ENCODE measurements at places on chromosomes 4 and X.

DNA sequence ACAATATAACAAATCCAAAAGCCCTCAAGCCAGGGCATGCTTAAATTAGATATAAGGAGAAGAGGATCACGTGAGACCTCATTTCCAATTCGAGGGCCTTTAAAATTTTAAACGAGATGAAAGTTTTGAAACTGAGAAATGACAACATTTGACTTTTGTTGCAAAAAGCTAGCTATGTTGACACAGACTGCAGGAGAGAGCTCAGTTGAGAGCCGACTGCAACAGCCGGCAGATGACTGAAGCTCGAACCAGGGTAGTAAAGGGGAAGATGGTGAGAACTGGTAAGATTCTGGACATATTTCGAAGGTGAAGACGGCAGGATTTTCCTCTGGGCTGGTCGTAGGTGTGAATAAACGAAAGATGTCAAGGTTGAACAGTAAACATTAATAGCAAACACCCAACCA, 773 bp downstream of the PRMT9 start:
- no peak for DNase-seq

DNA sequence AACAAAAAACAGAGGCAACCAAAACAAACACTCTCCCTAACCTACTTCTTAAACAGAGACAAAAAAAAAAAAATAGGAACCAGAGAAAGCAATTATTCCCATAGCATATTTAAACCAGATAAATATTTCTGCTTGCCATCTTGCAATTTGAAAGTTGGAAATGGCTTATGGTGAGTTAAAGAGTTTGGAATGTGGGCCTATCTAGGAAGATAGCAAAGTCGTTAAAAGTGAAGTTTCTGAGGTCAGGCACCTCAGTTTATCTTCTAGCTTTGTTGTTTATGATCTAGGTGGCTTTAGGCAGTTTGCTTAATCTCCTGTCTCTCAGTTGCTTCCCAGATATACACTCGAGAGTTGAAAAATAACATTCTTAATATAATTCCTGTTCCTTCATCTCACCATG, 284.2 kb downstream of the KCNIP4 start:
- DNase-seq, result no peak

GRCh38 chrX:42778096-42778495, at the start of gene PPP1R2C:
PPP1R2C (minus strand) TSS chrX:42778163; CDS start chrX:42778079, 84 bp downstream.
- DNase-seq, result no peak

DNA sequence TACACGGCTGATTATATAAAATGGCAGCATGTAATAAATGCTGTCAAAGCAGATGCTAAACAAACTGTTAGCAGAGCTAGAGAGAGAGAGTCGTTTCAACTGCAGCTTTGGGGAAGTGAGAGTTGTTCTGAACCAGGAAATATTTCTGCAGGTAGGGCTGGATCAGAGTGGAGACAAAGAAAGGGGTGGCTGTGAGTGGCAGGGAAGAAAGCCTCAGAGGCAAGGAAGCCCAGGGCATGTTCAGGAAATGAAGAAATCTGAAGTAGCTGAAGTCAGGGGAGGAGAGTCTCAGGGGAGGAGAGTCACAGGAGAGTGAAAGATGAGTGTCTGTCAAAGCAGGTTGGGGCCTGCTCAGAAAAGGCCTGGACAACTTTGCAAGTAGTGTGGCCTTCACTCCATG, 48.4 kb upstream of the RPS6KA3 start:
- no peak for DNase-seq

GRCh38 chr4:39179681-39180080, 2.6 kb upstream of the WDR19 start:
- no peak for DNase-seq

DNA sequence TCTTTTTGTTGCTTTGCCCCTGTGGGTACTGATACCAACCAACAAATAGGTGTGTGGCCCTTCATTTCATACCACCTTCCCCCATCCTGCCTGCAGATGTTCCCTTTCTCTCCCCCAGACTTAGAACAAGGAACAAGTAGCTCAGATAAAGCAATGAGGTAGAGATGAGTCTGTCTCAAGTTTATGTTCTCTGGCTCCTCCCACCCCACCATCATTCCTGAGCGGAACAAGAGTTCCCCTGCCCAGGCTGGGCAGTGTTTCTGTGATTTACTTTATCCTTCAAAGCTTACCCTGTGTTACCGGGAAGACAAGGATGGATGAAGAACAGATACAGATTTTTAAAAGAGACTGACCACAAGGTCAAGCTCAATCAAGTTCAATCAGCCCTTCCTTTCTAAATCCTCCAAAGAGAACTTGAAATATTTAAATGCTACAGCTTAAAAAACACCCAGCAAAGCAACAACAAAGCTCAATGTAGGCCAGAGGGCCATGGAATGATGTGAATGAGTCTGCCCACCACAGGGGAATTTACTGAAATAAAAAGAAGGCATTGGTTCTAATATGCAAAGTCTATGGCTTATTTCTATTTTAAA, 80.1 kb upstream of the UCP1 start:
- DNase-seq, result no peak

DNA sequence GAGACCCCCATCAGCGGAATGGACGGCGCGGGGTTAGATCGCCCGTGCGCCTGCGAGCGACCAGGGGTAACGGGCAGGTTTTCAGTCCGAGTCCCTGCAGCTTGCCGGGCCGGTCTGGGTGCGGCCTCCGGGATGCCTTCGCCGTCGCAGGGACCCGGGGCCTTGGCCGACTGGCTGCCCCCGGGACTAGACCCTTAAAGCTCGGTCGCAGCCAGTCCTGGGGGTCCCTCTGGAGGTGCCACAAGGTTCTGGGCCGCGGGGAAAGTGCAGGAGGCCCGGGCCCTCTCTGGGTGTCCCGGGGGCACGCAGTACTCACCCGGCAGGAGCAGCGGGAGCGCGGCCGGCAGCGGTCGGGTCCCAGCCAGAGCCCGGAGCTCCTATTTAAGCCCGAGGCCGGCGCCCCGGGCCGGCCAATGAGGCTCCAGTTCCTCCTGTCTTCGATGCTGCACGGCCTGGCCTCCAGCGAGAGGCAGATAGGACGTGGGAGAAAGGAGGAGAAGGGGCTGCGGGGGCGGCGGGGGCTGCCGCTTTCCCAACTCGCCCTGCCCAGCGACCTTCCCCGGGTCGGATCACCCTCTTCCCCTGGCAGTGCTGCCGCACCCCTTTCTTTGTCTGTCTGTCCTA, at the start of gene SPON2:
SPON2 (minus strand) TSS at position 356 of the 624 bp plus-strand sequence.
- no peak for DNase-seq

Data from ecto neural progenitor cell (in vitro differentiated cells).